ENCODE measurements at places on chromosomes 6 and 20.

DNA sequence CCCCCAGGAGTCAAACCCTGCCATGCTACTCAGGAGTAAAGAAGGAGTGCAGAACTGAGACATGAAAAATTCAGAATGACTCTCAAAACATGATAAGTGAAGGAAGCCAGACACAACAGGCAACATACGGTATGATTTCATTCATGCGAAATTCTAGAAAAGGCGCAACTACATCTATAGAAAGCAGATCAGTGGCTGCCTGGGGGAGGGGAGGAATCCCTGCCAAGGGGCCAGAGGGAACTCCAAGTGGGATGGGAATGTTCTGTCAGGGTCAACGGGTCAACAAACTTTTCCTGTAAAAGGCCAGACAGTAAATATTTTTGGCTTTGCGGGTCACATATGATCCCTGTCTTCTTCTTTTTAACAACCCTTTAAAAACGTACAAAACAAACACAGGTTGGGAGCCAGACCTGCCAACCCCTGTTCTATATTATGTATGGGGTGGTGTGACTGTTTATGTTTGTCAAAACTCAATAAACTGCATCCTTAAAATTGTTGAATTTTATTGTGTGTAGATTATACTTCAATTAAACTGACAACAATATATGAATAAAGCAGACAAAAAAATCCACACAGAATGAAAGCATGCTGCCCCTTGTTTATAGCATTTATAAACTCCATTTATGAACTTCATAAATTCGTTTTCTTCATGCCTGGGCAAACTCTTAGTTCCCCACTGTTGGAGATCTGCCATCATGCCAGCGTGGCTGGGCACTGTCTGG is 56.6 kb upstream of the TRAF3IP2 start:
- no peak for DNase-seq

GRCh38 chr20:18019068-18019467 is 38.6 kb downstream of the OVOL2 start:
- no peak for DNase-seq

DNA sequence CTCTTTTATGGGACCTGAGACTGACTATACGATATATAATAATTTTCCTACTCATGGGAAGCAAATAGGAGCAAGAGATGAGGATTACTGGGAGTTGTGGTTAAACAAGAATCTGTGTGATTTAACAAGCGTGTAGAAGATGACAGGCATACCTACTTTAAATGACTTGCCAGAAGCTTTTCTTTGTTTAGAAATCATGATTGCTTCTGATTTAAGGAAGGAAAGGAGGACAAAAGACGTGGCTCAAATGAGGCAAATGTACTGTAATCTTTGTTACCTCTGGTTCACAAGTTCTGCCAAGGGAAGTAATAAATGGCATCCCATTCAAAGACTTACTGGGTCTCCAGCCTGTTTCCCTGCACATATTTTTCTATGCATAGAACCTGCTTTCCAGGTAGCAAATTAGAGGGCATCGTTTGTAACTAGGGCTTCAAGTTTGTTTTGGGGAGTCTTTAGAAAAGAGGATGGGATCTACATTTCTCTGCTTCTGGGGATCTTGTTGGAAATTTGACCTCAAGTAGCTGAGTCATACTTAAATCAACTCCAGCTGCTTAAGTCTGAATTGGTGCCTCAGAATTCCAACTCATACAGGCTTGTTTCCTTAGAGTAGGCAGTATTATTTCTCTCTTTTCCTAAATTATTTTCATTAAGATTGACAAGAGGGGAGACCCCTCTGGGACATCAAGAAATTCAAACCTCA is 2.9 kb upstream of the TRMT11 start:
- DNase-seq = peak; percentile 72

GRCh38 chr6:54284161-54284860 is 23.9 kb upstream of the TINAG start:
- no peak for DNase-seq

GRCh38 chr6:24613361-24614042 is 32.5 kb downstream of the KIAA0319 start:
- DNase-seq = no peak

DNA sequence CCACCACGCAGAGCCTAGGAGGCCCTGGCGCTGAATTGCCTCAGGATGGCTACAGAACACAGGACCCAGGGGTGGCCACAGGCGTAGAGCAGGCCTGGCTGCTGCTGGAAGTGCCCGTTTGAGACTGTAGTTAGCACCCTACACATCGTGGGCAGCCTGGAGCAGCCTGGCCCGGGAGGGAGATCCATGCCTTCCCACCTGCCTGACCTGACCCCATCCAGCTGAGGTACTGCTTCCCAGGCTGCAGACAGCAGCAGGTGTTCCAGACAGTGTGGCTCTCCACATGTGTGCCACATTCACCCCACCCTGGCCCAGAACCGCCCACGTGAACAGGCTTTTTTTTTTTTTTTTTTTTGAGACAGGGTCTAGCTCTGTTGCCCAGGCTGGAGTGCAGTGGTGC is 20.9 kb upstream of the MAP1LC3A start:
- DNase-seq = no peak

GRCh38 chr6:155067956-155068615 is 73.0 kb downstream of the TIAM2 start:
- DNase-seq = no peak

DNA sequence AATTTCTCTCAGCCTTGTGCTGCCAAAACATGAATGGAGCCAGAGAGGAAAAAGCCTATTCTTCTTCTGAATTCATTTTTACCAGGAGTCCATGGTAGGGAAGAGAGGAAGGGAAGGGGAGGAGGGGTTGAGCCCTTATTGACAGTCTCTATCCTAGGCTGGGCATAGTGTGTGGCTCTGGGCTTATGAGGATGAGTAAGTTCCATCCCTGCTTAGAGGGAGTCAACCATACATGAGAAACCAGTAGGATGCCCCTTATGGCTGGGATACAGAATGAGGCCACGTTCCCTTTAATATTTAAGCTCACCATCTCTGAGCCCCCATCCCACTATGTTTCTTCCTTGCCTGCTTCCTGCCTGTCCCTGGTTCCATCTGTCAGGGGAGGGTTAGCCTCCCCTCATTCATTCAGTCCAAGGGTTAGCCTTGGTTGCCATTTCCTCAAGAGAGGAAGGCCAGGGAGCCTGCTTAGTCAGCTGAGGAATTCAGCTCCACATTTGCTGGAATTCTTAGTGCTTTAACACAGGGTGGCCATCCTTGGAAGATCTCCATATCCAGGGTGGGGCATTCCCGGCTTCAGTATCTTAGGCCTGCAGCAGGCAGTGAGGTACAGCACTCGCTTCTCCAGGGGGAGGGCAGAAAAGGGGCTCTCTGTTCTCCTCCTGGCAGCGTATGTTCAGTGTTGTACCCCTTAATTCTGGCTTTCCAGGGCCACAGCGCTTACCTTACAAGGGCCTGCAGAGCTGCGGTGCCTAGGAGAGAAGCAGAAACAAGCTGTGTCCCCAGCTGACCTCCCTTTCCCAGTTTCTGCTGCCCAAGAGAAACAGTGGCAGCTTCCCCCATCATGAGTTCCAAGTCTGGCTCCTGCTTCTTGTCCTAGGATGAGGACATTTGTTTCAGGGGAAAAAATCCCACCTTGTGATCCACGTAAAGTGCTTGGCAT is 12.5 kb downstream of the SIRT5 start:
- no peak for DNase-seq

DNA sequence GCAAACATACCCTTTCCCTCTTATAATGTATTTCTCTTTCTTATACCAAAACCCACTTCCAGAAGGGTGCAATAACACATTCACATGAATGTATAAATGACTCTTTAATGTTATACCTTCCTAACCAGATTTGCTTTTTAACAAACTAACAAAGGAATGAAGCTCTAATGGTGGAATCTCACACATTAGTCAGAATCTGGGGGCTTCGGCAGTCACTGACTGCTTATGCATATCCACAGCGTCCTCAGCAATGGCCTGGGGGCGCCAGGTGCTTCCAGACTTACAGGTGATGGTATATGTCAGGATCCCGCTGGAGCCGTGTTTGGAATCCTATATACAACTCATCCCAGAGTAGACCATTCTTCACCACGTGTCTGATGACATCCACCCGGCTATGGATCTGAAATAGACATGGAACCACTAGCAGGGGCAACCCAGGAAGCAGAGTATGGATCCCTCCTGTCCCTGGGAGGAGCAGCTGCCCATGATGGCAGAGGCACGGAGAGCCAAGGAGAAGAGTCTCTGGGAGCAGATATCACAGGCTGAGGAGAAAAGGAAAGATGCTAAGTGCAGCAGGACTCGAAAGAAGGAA is 150.8 kb upstream of the RIPOR2 start:
- DNase-seq = no peak

- DNase-seq = no peak
Measured at GRCh38 chr6:10460096-10460495, 45.2 kb upstream of the TFAP2A start.

GRCh38 chr6:63598049-63599036 is 26.1 kb downstream of the LOC128125822 start:
- DNase-seq = peak; percentile 41

DNA sequence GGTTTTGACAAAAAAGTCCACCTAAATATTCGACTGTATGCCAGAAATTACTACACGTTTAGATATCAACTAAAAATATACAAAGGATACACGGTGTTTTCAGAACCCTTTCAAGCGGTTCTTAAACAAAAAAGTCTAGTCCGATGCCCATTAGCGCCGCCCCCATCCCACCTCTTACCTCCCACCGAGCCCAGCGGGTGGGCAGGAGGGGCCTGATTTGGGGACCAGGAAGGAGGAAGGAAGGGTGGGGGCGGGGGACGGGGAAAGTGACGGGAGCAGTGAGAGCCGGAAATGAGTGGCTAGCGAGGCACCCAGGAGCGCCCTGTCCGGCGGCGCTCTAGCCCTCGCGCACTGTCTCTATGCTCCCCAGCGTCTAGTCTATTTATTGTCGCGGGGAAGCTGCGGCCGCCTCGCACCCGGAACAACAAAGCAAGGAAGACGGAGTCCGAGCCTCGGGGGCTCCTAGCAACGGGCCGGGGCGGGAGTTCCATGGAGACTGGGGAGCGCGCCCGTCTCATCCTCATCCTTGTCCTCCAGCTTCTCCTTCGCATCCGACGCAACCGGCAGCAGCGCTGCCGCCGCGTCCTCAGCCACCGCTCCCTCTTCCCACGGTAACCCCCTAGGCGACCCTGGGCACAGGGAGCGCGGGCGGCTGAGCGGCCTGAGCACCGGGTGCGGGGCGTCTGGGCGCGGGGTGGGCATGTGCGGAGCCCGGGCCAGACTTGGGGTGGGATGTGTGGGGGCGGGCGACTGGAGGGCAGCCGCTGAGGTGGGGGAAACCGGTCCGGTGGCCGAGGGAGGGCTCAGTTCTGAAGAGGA is at the start of gene TBPL1:
TBPL1 (plus strand) TSS at position 410 of the 819 bp plus-strand sequence. CDS start 26,902 bp downstream, outside the sequence.
- peak; percentile 97 for DNase-seq

- no peak for DNase-seq
Measured at GRCh38 chr6:46819561-46819960, 26.4 kb downstream of the MEP1A start.

- DNase-seq = no peak
Measured at GRCh38 chr6:161266513-161267230, 7.2 kb downstream of the AGPAT4 start.

- no peak for DNase-seq
Measured at GRCh38 chr6:118788702-118789101, 105.2 kb upstream of the ASF1A start.

DNA sequence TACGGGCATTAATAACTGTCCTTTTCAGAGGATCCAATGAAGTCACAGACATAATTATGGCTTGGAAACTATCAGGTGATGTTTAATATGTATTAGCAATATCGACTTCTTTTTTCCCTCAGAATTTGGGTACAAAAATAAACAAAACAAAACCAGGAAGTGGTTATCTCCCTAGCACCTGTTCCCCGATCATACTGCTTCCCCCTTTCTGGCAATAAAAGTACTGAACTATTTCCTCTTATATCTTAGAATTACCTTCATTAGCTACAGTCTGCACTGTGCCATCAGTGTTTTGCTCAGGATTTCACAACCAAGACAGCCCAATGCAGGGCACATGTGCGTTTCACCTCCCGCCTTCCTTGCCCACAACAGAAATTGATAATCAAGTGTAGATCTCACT is 216.9 kb upstream of the BTBD3 start:
- DNase-seq = no peak

DNA sequence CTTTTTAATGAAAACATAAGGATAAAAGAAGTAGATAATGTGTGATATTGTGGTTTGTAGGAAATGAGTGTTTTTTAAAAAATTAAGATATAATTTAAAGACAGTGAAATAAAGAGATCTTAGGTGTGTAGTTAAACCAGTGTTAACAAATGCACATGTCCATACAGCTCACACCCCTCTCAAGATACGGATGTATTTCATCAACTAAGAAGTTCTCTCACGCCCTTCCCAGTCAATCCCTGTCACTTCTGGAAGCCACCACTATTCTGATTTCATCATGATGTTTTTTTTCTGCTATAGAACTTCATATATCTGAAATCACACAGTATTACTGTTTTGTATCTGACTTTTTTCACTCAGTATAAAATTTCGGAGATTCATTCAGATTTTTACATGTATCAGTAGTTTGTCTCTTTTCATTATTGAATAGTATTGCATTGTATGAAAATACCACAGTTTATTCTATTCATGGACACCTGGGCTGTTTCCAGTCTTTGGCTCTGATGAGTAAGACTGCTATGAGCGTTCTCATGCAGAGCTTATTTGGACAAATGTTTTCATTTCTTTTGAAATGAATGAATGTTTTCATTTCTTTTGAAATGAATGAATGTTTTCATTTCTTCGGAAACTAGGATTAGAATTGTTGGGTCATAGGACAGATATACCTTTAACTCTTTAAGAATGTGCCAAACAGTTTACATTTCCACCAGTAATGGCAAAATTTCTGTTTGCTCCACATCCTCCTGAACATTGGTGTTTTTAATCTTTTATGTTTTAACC is 49.7 kb upstream of the ELOVL5 start:
- no peak for DNase-seq

DNA sequence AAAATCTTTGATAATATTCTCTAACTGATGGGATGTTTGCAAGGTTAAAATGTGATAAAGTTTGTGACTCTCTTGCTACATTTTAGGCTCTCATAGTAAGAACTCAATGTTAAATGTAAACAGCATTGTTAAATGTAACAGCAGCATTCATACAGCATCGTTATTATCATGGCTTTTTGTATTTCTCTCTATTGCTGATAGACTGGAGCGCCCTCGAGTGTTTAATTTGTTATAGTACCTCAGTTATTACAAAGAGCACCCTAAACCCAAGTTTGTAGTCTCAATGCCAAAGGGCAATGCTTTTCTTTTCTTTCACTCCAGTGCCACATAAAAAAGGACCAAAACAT is 14.9 kb upstream of the TTPAL start:
- DNase-seq = peak; percentile 26

Measured in fibroblast of gingiva (primary cell).